ENCODE measurements at places on chromosomes 4 and X. TPM values are rescaled to one million over a fixed set of nuclear protein-coding genes. Genes with fewer than 3 reads are reported as not detected.

GRCh38 chr4:139641218-139641617 is 24.4 kb upstream of the MGST2 start:
- DNase-seq: no peak

GRCh38 chr4:137956256-137956655 is 285.9 kb downstream of the SLC7A11 start:
- DNase-seq: no peak

GRCh38 chrX:102672856-102673255 is 21.6 kb downstream of the GPRASP1 start:
- no peak for DNase-seq

DNA sequence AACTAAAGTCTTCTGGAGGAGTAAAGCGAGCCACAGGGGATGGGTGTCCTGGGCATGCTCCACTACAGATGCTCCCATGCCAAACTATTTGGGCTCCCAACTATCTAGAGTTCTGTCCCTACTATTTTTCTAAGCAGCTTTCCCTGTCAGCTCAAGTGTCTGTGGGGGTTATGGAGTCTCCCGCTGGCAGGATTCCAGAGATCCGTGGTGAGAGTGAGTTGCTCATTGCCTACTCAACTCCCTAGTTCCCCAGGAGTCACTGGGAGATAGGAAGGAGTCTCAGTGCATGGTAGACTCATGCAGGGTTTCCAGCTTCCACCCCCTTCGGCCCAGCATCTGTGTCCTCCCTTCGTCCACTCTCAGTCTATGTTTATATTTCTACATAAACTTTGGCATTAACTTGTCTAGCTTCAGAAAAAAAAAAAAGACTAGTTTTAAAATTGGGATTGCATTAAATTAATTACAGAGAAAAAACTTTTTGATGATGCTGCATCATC is 55.1 kb upstream of the INPP4B start:
- no peak for DNase-seq

GRCh38 chr4:183873409-183874185 is 31.5 kb upstream of the STOX2 start:
- DNase-seq: no peak

GRCh38 chr4:69038582-69038981 is 57.7 kb upstream of the UGT2B7 start:
- DNase-seq: no peak

GRCh38 chr4:144494280-144494679 is 151.7 kb upstream of the HHIP start:
- no peak for DNase-seq

DNA sequence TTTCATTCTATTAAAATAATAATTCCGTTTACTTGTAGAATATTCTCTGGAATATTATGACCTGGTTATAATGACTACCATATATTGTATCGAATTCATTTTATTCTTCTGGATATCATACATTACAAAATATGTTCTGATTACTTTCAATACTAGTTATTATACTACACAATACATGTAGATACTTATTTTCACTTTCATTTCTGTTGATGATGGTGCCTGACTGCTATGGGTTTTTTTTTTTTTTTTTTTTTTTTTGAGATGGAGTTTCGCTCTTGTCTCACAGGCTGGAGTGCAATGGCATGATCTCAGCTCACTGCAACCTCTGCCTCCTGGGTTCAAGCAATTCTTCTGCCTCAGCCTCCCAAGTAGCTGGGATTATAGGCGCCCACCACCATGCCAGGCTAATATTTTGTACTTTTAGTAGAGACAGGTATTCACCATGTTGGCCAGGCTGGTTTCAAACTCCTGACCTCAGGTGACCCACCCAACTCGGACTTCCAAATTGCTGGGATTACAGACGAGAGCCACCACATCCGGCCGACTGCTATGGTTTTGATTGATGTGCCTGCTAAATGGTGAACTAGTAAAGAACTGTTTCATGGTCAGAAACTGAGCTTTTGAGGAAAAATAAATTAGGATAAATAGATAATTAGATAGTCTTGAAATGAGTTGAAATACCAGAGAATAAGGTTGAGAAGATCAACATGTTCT is 39.5 kb downstream of the PCDH10 start:
- no peak for DNase-seq

The MAGEB2 gene
- total RNA-seq: not detected

The SYNPO2 gene
- total RNA-seq: 0.35 TPM

The NEIL3 gene
- total RNA-seq: 5.0 TPM

The ADH7 gene
- total RNA-seq: not detected

The SULT1B1 gene
- total RNA-seq: 4.4 TPM

The ASB9 gene
- not detected for total RNA-seq

The USP17L17 gene
- total RNA-seq: not detected

Data from CD4-positive, CD25-positive, alpha-beta regulatory T cell (primary cell).